ENCODE measurements at places on chromosomes 3 and 15. TPM values are rescaled to one million over a fixed set of nuclear protein-coding genes. Genes with fewer than 3 reads are reported as not detected.
A peak's percentile ranks its signal among the peaks of the same experiment; 100 is the strongest.

DNA sequence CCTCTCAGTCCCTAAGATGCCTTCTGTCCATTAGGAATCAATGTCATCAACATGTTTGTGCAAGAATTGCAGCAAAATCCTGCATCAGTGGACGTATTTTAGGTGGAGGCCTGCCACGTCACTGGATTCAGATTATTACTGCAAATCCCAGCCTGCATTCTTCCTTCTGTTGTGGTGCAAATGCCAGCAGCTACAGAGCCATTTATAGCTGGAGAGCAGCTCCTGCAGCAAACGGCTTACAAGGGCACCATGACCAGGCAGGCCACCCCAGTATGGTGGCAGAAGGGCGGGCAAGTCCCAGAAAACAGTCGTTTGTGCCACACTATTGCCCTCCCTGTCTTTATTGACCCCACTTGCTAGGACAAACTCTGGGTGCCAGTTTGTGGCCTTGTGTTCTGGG is 74.7 kb downstream of the SNRK start:
- DNase-seq, result peak; percentile 56
- peaks cover under 1% of the 10 kb centered on the region for H3K4me1 ChIP-seq
- peaks cover 4% of the 10 kb centered on the region for H3K36me3 ChIP-seq
- H3K27me3 ChIP-seq, result no peaks in the 10 kb centered on the region
- no peak overlapping the region for H3K4me3 ChIP-seq
- no peak overlapping the region for H3K27ac ChIP-seq

DNA sequence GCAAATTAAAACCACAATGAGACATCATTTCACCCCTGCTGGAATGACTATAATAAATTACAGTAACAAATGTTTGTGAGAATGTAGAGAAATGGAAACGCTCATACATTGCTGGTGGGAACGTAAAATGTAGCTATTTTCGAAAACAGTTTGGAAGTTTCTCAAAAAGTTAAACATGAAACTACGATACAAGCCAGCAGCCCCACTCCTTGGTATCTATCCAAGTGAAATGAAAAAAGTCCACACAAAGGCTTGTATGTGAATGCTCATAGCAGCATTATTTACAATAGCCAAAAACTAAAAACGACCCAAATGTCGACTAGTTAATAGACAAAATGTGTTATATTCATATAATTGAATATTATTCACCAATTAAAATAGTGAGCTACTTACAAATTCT is 22.9 kb upstream of the CFAP20DC start:
- H3K4me1 ChIP-seq, result no peaks in the 10 kb centered on the region
- H3K4me3 ChIP-seq, result no peak overlapping the region
- no peaks in the 10 kb centered on the region for H3K36me3 ChIP-seq
- no peak for DNase-seq

MYZAP gene
- 8.7 TPM for total RNA-seq

- H3K4me3 ChIP-seq, result no peak overlapping the region
- no peak overlapping the region for H3K27ac ChIP-seq
- H3K36me3 ChIP-seq, result peaks cover 20% of the 10 kb centered on the region
- no peaks in the 10 kb centered on the region for H3K4me1 ChIP-seq
These were observed 95.1 kb downstream of the IL1RAP start for GRCh38 chr3:190608850-190609589.

GRCh38 chr15:94053626-94054025 is 177.7 kb upstream of the MCTP2 start:
- no peak overlapping the region for H3K27ac ChIP-seq
- DNase-seq, result no peak
- H3K27me3 ChIP-seq, result no peaks in the 10 kb centered on the region
- no peak overlapping the region for H3K4me3 ChIP-seq

GRCh38 chr3:130565224-130565623 is 48.2 kb downstream of the COL6A6 start:
- no peak for DNase-seq
- H3K4me3 ChIP-seq, result no peak overlapping the region
- H3K4me1 ChIP-seq, result no peaks in the 10 kb centered on the region
- no peak overlapping the region for H3K27ac ChIP-seq

CPN2 gene
- total RNA-seq, result not detected

All from suprapubic skin (tissue), 4 donors.